ENCODE measurements at places on chromosomes 3 and 15.

- DNase-seq = no peak
Observed at GRCh38 chr15:85480923-85481322, 100.5 kb downstream of the AKAP13 start.

DNA sequence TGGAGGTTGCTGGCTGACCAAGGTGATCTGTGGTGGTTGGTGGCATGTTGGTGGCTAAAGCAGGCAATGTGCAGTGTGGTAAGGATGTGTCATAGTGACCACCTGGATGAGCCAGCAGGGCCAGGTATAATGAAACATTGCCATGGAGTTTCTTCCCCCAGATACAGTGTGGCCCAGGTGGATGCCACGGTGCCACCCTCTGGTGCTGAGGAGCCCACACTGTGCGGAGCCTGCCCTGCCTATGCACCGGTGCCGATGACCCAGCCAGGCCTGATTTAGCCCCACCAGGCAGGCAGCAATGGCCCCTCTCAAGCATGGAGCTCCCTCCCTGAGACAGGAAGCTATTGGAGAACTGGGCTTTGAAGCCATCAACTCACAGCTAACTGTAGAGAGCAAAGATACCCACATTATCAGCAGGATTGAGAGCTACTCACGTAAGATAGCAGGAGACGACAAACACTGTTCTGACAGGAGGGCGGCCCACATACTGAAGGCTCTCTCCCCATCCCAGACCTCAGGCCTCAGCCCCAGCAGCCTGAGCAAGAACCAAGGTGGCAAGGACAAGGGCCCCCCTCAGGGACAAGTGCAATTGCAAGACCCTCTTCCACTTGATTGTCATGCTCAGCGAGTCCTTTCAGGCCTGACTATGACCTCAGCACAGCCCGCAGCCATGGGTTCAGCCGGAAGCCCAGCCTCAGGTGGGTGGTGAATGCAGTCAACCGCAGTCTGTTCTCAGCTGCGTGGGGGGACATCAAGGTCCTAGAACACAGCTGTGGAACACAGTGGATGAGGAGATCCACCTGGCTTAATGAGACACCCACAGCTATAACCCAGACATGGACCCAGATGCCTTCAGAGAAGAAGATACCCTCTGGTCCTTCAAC is 82.8 kb upstream of the CDV3 start:
- DNase-seq = peak; percentile 25

DNA sequence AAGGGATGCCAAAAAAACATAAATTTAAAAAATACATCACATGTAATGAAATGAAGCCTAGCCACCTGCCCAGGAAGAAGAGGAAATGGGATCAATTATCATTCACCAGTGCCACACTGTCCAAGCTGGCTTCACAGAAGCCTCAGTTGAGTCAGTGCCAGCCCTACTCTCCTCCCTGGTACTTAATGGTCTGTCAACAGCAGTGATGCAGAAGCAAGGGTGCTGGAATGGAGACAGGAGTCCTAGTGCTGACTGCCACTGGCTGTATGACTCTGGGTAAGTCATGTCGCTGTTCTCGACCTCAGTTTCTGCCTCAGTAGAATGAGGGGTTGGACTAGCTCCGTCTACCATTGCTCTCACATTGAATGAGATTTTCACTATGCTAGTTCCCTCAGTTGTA is 78.5 kb upstream of the LARS2 start:
- no peak for DNase-seq

GRCh38 chr3:190618330-190619030 is 104.6 kb downstream of the IL1RAP start:
- no peak for DNase-seq

DNA sequence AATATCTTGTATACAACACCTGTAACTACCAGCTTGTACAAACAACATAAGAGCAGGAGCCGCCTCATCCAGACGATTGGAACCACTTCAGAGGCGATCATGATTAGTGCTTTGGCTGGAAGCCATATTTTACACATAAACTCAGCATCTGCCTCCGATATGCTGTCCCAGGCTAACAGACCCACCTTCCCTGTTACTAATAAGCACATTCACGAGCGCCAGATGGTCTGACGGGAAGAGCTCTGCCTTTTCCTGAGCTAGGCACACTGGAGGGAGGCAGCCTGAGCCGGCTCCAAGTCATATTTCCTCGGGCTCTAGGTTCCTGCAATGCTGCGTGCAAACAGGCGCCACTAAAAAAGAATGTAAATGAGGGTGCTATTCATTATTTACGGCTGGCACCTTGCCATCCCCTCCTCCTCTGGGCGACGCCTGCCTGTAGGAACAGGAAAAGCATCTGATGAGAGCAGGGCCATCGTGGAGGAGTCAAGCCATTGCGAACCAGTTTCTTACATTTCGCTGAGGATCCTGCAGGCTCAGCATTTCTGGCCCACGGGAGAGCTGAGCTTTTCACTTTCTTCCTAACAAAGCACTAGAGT is 98.2 kb downstream of the ANXA2 start:
- no peak for DNase-seq

DNA sequence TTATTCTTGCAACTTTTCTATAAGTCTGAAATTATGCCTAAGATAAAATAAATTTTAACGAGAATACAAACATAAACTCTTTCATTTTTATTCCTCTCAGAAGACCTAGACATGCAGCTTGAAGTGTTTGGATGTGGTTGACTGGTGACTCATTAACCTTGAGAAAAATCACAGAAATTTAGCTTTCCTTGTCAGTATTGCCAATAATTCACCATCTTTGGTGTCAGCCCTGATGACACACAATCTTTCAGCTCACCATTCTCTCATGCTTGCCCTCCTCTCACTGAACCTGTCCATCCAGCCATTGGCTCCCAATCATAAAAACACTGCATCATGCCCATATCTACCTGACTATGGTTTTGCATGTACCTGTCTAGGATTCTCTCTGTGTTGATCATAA is 22.6 kb upstream of the TNFAIP8L3 start:
- DNase-seq = no peak

DNA sequence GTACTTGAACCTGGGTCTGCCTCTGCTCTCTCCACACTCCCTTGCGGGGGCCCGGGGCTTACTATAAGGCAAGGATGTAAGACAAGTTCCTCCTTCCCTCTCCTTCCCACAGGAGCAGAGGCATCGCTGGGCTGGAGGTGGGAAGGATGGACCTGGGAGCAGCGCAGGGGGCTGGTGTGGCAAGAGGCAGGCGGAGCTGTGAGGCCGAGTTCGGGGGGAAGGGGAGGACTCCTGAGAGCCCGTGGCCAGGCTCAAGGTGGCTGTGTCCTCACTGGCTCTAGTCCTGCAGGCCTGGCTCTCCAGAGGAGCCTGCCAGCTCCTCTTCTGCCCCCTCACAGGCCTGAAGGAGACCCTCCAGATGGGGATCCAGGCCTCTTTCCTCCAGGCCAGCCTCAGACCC is 1.0 kb upstream of the NR2E3 start:
- DNase-seq = no peak

DNA sequence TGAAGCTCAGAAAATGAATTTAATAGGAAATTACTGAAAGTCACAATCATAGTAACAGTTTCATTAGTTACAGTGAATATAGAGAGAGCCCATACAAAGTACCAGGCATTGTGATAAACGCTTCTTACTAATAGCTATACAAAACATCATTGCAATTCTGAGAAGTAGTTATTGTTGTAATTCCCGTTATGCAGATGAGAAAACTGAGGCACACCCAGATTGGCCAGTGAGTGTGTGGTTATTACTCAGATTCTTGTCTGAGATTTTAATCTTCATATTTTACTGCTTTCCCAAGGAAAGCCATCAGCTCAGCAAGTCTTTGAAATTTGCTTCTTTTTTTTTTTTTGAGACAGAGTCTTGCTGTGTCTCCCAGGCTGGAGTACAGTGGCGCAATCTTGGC is 14.3 kb downstream of the FLNB start:
- DNase-seq = no peak

- no peak for DNase-seq
Observed at GRCh38 chr15:40471105-40471807, 472 bp downstream of the CHST14 start.

DNA sequence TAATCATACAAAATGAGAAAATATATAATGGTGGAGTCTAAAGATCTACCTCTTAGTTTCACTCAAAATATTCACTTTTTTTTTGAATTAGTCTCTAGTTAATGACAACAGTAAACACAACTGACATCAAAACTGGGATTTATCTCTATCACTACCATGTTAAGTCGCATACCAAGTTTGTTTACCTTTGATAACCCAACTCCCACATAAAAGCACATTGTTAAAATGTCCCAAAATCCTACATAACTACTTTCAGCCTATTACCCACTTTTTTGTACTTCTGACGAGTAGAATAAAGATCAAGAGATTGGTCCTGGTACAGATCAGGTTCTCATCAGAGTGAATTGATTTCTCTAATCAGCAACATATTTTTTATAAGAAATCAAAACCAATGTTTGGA is 518.5 kb downstream of the EPHA3 start:
- DNase-seq = no peak

DNA sequence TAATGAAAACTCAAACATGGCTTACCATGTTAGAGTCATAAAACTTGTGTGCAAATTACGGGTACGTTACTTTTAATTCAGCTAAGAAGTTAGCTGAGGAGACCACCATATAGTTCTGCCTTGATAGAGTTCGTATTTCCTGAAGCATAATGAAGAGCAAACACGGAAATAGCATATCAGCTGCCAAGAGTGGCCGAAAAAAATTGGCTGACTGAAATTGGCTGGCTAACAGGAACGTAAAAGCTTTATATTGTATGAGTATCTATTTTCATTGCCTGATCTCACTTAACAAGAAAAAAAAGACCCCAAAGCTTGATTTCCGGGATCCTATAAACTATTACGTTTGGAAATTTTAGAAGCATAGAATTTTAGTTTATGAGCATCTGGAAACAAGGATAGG is 1222.9 kb downstream of the ZPLD1 start:
- no peak for DNase-seq

- DNase-seq = no peak
Observed at GRCh38 chr3:173531602-173532001, 134.1 kb downstream of the NLGN1 start.
